ENCODE measurements at places on chromosomes 3 and 15.
A peak's percentile ranks its signal among the peaks of the same experiment; 100 is the strongest.

DNA sequence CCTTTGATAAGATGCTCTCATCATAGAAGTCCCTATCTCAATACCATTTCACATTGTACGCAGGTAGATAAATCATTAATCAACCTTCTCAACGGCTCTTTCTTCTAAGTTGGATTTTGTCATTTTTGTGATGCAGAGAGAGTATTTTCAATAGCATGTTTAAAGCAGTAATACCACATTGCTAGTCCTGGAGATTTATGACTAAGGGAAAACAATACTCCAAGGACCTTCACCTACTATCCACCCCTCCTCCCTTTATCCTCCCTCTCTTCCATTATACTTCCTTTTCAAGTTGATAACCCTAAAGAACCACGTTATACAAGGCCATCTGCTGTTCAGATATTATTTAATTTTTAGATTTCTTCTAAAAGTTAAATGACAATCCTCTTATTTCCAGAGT, 65.3 kb upstream of the CHMP2B start:
- no peak for DNase-seq

DNA sequence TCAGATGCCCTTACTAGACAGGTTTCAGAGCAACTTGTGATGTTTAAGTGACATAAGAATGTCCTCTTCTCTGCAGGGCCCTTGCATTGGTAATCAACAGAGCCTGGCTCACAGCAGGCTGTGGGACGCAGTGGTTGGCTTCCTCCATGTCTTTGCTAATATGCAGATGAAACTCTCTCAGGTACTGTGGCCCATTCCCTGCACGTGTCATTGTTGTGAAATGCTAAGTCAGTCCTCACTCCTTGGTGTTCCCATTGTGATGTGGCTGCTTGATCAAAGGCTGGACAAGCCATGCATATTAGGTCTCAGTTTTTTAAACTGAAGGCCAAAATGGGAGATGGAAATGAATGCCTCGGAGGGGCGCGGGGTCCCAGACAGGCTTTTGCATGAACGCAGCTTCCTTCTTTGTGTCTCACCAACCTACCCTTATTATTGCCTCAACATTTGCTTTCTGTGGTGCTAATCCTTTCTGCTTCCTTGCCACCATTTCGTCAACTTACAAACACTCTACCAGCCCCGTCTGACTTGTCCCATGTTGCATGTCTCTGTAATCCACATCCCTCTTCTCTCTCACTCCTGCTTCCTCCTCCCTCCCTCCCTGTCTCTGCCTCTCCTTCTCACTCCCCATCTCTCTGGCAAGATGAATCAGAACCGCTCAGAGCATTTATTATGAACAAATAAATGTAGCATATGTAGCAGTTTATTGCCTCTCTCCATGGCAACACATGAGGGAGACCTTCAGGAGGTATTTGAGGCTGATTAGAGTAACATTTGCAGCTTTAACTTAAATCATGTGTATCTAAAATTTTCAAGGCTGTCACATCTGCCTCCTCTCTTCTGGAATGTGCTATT, 133.2 kb upstream of the CHRM5 start:
- DNase-seq: no peak

GRCh38 chr3:19688767-19689166, 245.2 kb downstream of the EFHB start:
- DNase-seq: no peak

DNA sequence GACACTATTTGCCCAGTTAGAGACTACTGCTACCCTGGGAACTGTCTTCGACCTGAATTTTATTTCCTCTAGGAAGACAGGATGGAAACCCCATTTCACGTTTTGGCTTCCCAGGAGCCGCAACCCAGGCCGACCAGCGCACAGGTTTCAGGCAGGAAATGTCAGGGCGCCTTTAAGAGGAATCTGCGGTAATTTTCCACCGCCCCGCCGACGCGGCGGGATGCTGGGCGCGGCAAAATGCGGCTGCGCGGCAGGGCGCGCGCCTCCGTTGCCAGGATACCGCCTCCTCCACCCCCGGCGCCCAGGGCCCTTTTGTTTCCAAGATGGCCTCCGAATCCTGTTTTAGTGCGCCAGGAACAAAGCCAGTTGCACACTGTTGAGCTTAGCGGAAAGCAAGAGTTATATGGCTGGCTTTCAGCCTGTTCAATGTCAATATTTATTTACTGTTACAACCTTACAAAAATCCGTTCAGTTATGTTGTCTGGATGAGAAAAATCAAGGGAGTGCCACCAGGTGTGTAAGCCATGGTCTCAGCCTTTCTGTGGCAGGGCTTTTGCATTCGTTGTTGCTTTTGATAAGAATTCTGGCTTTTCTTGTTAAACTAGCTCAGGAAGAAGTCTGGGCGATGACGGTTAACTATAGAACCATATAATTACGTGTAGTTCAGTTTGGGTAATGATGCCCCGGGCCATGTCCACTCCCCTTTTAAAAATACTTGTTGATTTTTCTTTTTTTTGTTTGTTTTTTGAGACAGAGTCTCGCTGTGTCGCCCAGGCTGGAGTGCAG, 79.7 kb upstream of the CHD2 start:
- peak; percentile 72 for DNase-seq

DNA sequence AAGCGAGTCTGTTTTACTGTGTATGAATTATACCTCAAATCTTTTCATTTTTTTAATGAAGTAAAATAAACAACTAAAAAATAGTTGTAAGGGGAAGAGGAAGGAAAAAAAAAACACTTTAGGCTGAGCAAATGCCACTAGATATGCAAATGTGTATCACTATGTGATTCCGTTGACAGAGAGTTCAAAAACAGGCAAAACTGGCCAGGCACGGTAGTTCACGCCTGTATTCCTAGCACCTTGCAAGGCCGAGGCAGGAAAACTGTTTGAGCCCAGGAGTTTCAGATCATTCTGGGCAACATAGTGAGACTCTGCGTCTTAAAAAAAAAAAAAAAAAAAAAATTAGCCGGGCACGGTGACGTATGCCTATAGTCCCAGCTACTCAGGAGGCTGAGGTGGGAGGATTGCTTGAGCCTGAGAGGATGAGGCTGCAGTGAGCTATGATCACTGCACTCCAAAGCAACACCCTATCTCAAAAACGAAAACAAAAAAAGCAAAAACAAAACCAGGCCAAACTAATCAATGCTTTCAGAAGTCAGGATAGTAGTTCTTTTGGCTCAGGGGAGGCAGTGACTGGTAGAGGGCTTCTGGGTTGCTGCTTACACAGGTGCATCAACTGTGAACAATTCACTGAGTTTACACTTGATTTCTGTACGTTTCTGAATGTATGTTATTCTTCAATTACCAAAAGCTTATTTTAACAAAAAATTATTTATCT, 7.4 kb downstream of the PRC1 start:
- no peak for DNase-seq

DNA sequence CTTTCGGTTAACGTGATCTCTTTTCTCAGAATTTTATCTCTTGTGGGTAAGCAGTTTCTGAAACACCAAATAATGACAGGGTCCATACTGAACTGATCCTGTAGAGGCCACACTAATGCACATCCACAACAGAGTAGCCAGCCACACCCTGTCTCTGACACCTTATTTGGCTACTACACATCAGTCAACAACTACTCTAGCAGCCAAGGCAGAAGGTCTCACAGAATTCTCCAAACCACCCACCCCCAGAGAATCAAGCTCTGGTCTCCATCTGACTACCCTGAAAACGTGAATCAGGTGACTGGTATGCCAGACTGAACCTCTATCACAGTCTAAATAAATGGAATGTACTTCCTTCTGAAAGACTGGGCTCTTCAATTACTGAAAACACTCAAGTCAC, 38.0 kb downstream of the EDC3 start:
- no peak for DNase-seq

- DNase-seq: no peak
These were observed 28.9 kb downstream of the GNB5 start for GRCh38 chr15:52162260-52162659.

DNA sequence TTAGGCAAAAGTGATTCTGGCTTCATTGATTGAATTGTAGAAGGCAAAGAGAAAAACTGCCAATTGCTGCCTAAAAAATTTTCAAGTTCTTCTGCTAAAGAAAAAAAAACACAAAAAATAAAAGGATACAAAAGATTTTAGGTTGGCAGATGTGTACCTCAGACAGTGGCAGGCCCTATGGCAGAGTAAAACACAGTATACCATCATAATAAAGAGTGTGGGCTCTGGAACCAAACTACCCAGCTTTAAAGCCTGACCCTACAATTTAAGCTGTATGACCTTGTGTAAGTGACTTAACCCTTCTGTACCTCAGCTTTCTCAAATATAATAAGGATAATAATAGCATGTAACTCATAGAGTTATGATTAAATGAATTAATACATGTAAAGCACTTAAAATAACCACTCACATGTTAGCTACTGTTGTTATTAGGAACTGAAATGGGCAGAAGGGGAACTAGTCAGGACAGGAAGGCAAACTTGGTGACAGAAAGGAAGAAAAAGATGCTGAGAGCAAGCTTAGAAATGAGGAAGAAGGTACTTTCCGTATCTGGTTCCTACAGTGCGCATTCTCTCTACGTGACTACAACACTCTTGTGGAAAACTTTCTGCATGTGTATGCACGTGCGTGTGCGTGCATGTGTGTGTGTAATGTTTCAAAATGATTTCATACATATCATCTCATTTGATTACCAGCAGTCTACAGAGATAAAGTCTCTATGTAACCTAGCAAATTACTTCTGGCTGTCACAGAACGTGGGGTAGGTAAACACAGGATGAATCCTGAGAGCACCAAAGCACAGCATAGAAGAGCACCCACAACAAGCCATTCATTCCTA, 13.6 kb upstream of the GATM start:
- DNase-seq: no peak

GRCh38 chr15:51493892-51494291, 128.7 kb downstream of the DMXL2 start:
- DNase-seq: no peak

DNA sequence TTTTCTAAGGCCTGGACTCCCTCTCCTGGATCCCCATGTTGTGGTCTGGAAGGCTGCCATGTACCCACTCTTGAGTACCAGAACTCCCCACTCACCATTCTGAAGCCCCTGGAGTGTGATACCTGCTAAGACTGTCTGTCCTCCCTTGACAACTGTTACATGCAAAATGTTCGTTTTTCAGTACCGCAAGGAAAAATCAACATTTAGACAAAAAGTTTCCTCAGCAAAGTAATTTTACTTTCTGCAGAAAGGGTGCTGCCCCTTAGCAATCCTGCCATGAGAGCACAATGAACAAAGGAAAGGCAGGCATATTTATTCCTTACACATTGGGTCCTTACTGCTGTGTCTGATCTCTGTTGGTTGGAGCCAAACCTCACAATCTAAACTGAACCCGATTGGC, 7.0 kb upstream of the GK5 start:
- DNase-seq: no peak

DNA sequence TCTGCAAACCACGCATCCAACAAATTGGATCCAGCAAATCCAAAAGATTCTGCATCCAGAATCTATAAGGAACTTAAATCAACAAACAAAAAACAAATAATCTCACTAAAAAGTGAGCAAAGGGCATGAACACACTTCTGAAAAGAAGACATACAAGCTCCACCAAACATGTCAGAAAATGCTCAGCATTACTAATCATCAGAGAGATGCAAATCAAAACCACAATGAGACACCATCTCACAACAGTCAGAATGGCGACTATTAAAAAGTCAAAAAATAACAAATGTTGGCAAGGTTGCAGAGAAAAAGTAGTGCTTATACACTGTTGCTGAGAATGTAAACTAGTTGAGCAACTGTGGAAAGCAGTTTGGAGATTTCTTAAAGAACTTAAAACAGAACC, 21.6 kb upstream of the SLC25A36 start:
- DNase-seq: no peak

- DNase-seq: no peak
These were observed 74.9 kb downstream of the OCA2 start for GRCh38 chr15:28023933-28024888.

GRCh38 chr3:156816091-156816793, 9.9 kb upstream of the LEKR1 start:
- DNase-seq: no peak

GRCh38 chr3:197428952-197429351, 126.8 kb downstream of the BDH1 start:
- DNase-seq: no peak

GRCh38 chr3:59596741-59597140, 546.9 kb upstream of the CFAP20DC start:
- no peak for DNase-seq

DNA sequence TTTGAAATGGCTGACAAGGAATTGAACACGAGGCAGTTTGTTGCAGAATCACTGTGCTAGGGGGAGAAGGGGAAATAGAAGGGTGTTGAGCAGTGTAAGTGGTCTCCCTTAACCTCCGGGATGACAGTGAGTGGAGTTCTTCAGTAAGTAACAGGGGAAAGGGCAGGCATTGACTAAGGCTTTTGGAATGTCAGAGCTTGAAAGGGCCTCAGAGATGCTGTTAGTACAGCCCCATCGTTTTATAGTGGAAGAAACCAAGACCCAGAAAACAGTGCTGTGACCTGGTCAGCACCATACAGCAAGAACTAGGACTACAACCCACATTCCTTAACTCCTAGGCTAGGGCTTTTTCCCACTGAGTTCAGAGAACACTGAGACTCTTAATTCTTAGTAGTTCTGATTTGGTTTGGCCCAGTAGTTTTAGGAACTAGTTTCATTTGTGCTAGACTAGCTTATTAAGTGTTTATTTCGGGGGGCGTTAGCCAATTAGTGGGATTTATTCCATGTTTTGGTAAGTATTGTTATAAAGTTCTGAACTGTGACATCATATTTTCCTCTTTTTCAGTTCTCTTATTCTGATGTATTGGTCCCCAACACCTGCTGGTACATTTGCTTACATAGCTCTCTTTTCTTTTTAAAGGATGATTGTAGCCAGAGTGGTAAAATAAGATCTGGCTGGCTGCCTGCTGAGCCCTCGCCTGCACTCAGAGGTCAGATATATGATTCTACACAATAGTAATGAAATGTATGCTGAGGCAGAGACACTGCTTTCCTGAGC, 34.2 kb downstream of the RAB11A start:
- DNase-seq: no peak

GRCh38 chr15:64037966-64038365, 8.3 kb downstream of the DAPK2 start:
- DNase-seq: no peak

GRCh38 chr15:25186906-25187645, 232.3 kb downstream of the SNRPN start:
- DNase-seq: no peak

- no peak for DNase-seq
These were observed 165.8 kb upstream of the SLC2A2 start for GRCh38 chr3:171192176-171192854.

GRCh38 chr3:74107451-74107850, 482.7 kb upstream of the PDZRN3 start:
- no peak for DNase-seq

DNA sequence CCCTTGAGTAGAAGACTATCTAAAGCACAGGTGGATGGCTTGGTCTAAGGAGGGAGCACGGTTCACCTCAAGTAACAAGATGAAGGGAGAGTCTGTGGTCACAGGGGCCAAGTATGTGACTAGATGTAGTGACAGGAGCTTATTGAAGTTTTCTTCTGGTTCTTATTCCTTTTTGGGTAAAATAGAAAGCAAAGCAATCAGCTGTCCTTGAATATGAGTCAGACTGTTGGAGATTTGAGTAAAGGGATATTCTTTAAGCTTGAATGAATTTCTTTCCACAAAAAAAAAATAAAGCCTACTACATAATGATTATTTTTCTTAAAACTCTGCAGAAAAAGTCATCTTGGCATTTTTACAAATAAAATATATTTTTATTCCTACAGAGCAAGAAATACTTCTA, 1.5 kb upstream of the CNTN6 start:
- no peak for DNase-seq
